ENCODE measurements at places on chromosomes 3 and 15.

DNA sequence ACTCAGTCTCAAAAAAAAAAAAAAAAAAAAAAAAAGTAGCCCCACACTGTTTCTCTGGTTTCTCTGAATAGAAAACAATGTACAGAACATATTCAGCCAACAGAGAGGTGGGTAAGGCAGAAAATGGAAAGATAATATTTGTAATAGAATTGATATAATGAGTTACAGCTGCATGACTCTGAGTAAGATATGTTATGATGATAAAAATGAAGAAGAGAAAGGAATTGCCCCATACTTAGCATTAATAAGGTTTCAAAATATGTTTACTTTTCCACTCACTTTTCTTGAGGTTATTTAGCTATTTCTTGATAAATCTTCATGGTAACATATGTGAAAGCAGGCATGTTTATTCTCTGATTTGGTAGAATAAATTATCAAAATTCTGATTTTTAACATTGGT, 100.9 kb upstream of the ROBO2 start:
- DNase-seq: no peak

DNA sequence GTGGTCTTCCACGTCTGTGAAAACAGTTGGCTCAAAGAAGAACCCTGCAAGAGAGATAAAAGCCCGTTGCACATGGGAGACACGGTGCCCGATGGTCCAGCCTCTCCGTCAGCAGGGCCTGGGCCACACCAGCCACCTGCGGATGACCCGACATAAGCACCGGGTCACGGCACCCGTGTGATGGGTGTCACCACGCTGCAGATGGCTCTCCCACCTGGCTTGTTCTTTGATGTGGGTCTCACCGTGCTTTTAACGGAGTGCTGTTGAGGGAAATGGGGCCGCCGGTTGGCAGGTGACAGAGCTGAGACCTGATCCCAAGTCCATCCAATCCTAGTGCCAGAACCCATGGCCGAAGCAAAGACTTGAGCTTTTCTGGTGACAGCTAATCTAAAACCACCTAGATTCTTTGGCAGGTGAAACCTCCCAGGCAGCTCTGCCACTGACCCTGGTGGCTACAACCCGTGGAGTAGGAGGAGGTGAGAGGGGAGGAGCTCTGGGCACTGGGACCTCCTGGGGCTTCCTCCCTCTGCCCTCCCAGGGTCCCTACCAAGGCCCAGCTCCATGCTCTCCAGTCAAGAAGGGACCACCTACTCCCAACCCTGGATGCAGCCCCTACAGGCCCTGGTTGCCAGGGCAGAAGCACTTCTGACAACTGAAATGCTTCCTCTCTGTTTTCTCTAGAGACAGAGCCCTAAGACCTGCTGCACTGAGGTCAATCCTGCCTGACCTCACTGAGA, 23.4 kb upstream of the SLC41A3 start:
- no peak for DNase-seq

DNA sequence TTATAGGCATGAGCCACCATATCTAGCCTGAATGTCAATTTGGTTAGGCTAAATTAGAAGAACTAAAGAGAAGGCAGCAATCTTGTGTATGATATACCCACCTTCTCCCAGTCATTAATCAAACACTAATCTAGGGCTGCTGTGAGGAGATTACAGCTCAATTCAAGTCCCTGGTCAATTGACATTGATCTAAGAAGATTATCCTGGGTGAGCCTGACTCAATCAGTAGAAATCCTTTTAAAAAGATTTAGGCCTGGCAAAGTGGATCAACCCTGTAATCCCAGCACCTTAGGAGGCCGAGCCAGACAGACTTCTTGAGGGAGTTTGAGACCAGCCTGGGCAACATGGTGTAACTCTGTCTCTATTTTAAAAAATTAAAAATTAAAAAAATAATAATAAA, 2.5 kb upstream of the DNAH12 start:
- DNase-seq: no peak

- DNase-seq: no peak
Observed at GRCh38 chr15:98955331-98955730, 52.3 kb downstream of the PGPEP1L start.

- no peak for DNase-seq
Observed at GRCh38 chr3:131708241-131708640, 205.5 kb upstream of the MRPL3 start.

DNA sequence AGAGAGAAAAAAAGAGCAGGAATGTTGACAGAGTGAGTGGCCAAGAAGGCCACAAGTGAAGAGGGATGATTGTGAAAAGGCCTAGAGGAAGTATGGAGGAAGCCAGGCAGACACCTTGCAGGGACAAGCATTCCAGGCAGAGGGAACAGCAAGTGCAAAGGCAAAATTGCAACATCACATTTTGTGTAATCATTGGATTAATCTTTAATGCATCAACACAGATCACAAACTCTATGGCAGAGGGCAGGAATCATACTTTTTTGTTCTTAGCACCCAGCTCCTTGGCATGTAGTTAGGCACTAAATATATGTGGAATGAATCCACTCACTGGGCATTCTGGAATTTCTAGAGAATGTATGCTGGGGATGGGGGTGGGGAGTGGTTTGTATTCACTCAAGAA, 312.1 kb upstream of the PROK2 start:
- no peak for DNase-seq

DNA sequence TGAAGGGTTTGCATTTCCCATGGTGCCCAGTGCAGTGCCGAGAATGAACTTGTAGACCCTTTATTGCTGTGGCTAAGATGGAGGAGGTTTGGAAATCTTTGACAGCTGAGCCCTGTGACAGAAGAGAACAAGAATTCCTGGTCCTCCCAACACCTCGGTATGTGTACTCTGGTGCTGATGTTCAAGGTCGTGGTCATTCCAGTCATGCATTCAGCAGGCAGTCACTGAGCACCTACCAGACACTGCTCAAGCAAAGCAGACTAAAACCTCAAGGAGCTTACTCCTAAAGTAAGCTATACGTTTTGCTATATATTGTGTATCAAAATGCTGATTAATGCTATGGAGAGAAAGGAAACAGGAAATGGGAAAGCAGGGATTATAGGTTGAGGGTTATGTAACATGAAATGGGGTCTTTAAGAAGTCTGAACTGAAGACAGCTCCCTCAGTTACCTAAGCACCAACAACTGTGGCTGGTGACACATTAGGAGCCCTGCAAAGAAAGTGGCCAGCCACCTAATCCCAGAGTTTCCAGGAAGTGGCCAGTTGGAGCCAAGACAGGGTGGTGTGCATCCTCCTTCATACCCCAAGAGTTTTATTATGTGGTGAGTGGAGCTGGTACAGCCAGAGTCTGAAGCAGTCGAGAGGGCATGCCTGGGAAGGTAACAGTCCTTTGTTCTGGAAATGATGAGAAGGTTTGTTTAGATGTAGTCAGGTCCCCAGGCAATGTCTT, 65.0 kb downstream of the CCNL1 start:
- DNase-seq: no peak

- DNase-seq: no peak
Observed at GRCh38 chr3:128282380-128283196, 129.3 kb downstream of the EEFSEC start.

DNA sequence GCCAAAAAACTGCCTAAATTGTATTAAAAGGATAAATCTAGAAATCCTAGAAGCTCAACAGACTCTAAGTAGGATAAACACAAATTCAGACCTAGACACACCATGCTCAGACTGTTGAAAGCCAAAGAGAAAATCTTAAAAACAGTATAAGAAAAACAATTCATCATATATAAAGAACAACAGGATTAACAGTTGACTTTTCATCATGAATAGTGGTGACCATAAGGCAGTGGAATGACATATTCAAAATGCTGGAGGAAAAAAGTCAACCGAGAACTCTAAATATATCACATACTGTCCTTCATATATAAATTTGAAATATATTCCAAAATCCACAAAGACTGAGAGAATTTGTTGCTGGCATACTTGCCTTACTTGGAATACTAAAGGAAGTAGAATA, 77.3 kb downstream of the CEP152 start:
- no peak for DNase-seq

- no peak for DNase-seq
Observed at GRCh38 chr15:70251246-70251990, 153.7 kb upstream of the TLE3 start.

- DNase-seq: no peak
Observed at GRCh38 chr15:58307313-58307961, 124.4 kb upstream of the LIPC start.

DNA sequence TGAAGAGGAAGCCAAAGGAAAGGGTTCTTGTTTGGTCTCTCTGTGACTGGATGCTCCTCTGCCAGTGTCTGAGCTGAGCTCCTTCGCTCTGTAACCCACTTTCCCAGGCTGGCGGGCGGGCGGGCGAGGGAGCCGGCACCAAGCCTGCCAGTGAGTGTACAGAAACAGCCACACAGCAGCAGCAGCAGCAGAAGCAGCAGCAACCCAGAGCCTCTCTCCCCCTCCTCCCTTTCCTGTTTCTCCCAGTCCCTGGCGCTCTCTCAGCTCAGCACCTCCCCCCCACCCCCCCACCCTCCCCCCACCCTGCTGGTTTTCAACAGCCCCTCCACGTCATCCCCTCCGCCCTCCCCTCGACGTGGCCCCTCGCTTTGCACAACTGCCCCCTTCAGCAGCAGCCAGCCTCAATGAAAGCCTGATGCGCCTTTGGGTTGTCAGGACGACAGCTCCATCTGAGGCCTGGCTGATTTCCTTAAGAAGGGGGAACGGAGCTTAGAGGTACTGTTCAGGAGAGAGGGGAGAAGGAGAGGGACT, at the start of gene LSAMP:
Gene LSAMP, minus strand, starts transcription at position 177 of the 531 bp plus-strand sequence.
- DNase-seq: no peak

GRCh38 chr15:100809587-100809986, 70.0 kb upstream of the ALDH1A3 start:
- no peak for DNase-seq

DNA sequence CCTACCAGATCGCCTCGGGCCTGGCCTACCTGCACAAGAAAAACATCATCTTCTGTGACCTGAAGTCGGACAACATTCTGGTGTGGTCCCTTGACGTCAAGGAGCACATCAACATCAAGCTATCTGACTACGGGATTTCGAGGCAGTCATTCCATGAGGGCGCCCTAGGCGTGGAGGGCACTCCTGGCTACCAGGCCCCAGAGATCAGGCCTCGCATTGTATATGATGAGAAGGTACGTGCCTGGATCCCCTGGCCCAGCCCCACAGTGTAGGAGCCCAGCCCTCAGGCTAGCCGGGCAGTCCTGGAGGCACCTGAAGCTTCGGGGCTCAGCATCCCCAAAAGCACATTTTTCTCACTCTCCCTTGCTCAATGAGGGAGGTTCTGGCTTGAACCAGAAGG, 135.8 kb downstream of the LRRK1 start:
- no peak for DNase-seq

DNA sequence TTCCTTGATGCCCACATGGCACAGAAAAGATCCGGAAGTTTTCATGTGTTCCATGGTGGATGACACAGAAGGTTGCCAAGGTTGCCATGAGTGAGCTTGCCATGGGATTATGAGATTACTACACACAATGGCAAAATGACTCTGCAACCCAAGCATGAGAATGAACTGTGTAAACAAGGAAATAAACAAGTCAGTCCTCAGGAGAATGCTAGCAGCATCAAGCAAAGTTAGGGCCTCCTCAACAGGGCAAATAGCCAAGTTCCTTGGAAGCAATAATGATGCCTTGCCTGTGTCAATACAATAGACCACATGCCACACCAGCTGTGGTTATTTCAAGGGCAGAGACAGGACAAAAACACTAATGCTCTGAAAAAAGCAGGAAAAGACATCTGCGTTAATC, 41.8 kb downstream of the AQR start:
- no peak for DNase-seq

DNA sequence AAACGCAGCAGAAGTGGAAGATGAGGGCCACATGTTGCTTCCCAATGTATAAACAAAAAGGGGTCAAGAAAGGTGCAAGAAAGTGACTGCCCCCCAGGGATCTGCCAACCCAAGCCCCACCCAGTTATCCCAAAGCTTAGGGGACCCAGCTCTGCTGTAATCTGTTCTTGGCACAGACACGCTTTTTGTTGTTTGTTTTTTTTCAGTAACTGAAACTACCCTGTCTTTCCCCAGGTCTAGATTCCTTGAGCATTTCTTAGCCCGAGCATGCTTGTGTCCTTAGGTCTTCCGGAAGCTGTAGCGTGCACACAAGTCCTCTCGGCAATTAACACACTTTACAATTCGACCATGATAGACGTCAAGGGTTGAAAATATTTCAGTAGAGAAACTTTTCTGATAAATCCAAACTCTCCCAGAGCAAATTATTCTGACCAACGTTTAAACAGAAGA, 8.5 kb upstream of the PPARG start:
- no peak for DNase-seq

DNA sequence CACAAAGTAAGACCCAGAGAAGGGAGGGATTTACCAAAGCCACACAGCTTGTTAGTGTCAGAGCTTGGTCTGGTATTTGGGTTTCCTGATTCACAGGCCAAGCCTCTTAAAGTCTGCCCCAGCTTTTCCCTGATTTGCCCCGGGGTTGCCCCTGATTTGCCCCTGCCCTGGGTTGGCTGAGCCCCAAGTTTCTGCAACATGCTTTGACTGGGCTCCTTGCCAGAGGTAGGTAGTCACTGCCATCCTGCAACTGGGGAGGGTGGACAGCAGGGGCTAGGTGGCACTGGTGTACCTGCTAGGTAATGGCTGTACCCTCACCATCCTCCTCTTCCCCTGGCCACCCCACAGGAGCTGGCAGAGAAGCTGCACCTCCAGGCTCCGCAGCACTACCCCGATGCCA, 2.5 kb downstream of the MPI start:
- no peak for DNase-seq

DNA sequence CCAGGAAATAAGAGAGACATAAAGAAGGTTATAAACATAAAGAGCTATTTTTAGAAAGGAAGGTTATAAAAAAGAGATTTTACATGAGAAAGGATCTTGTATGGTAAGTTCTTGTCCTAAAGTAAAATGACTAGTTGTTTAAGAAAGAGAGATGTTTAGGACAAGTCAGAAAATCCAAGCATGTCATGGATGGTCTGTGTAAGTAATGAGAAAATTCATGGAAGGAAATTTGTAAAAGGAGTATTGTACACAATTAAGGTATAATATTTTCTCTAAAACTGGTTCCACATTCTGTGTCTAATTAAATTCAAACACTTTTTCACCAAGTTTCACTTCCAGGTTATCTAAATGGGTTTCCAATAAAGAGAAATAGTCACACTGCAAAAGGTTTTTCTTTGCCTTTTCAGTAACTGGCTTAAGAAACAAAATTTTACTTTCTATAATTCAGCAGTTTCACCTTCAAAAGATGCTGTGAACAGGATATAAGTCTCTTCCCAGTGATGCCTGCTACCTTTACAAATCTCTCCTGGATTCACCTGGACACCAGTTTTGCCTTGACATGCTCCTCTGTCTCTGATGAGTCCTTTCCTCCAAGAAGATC, 455.7 kb downstream of the ZIC1 start:
- DNase-seq: no peak

DNA sequence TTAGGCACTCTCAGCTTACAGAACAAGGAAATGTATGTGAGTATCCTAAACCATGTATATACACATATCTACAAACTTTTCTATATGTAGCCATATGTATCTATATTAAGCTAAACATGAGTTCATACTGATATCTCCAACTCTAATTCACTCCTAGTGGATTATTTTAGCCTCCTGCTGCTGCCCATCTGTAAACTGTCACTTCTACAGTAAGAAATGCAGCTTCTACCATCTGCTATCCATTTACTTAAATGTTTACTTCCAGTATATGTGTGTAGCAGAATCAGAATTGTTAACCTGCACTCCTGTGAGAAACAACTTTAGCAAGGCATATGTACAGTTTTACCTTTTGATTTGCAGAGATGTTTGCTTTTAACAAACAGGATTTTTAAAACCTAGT, 478.5 kb upstream of the CBLB start:
- no peak for DNase-seq

- no peak for DNase-seq
Observed at GRCh38 chr3:17044855-17045254, 160.1 kb downstream of the PLCL2 start.

Data from stimulated activated CD4-positive, alpha-beta T cell treated with anti-CD3 and anti-CD28 coated beads, TNF-alpha, amount 100 ng/mL, for 1 hour (primary cell).